ENCODE measurements at places on chromosomes 5 and 9.

- DNase-seq = no peak
Measured at GRCh38 chr5:11777096-11777495, 127.2 kb downstream of the CTNND2 start.

DNA sequence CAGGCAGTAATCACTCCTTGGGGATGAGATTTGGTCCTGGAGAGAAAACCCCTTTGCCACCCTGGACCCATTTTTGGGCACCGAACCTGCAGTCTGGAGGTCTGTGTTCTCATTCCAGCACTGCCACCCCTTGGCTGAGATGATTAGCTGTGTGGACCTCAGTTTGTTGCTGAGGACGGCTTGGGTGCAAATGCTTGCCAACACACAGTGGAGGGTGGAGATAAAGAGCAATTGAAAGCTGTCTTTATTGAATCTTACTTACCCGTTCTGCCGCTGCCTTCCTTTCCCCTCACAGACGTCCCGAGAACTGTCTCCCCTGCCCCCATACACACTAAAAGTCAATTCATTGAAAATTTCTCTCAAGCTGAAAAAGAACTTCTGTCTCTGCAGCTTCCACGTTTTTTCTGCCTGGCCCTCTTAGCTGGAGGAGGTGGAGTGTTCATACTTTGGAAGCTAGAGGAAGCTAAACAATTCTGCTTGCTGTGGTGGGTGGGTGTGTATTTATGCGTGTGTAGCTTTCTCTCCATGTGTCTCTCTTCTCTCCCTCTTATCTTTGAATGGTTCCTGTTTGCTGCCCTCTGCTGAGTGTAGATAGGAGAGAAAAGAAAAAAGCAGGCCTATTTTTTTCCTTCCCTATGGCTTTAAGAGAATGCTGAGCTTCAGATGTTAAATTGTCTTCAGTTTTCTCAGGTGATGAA lies 6.6 kb downstream of the GALNT10 start:
- peak; percentile 16 for DNase-seq

DNA sequence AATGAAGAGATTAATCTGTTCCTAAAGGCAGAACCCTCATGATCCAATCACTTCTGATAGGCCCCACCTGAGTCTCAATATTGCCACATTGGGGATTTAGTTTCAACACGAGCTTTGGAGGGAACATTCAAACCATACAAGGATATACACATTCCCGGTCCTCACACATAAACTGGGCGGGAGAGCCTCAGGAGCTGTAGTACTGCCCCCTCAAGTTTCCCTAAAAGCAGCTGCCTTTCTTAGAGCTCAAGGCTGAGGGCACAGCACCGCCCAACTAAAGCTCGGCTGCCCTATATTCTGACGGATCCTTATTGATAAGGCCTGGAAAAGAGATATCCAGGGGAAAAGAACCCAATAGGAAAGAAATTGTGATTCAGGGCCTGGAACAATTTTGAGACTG lies 83.0 kb downstream of the GADD45G start:
- no peak for DNase-seq

- no peak for DNase-seq
Measured at GRCh38 chr5:65902104-65902503, 24.3 kb upstream of the ERBIN start.

GRCh38 chr9:35342221-35342958 lies 147.5 kb upstream of the RUSC2 start:
- DNase-seq = no peak

DNA sequence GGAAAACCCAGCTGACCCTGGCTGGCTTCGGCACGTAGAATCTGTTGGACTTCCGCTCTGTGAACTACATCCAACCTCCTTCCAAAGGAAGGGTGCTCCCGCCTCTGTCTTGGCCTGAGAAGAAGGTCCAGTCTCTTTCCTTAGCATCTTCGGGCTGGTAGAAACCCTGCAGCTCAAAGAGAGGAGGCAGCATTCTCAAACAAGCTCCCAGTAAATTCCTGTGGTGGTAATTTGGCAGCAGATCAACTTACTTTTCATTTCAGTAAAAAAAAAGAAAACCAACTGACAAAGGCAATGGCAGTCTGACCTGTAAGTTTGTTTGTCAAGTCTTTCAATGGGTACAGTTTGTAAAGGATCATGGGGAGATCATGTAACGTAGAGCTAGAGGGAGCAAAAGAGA lies 176.7 kb downstream of the MED10 start:
- DNase-seq = no peak

DNA sequence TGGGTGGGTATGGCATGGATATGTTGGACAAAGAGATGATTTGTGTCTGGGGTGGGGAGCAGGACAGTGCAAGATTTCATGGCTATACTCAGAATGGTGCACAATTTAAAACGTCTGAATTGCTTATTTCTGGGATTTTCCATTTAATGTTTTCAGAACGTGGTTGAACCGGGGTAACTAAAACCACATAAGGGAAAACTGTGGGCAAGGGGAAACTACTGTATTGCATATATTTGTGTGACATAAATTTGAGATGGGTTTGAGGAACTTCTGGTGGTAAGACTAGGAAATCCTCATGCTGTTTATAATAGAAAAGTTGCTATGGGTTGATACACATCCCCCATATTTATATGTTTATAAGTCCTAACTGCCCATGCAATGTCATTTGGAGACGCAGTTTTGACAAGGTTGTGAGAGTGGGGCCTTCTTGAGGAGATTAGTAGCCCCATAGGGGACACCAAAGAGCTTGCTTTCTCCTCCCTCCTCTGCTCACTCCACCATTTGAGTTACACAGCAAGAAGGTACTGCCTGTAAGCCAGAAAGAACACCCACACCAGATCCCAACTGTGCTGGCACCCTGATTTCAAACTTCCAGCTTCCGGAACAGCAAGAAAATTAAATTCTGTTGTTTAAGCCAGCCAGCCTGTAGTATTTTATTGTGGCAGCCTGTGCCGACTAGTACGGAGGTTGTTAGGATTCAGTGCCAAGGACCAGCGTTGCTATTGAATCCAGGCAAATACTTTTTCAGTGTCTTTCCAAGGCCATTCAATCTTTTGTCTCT lies 2118.9 kb downstream of the MAT2B start:
- no peak for DNase-seq

DNA sequence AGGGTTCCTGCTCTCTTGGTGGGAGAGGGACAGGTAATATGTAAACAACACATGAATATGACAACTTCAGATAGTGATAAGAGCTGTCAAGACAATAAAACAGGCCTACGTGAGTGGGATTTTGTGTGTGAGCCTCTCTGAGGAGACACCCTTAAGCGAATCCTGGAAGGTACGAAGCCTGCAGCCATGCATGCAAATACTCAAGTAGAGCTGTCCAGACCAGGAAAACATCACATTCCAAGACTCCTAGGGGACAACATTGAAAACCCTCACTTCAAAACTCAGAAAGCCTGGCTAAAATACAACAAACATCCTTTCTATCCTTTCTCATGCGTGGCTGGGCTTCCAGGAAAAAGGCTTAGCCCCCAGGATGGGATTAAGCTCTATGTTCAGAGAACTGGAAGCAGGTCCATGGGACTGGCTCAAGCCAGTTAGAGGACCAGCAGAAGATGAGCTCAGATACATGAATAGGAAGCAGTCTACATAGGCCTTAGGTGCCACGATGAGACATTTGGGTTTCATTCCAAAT lies 124.8 kb upstream of the IQGAP2 start:
- no peak for DNase-seq

DNA sequence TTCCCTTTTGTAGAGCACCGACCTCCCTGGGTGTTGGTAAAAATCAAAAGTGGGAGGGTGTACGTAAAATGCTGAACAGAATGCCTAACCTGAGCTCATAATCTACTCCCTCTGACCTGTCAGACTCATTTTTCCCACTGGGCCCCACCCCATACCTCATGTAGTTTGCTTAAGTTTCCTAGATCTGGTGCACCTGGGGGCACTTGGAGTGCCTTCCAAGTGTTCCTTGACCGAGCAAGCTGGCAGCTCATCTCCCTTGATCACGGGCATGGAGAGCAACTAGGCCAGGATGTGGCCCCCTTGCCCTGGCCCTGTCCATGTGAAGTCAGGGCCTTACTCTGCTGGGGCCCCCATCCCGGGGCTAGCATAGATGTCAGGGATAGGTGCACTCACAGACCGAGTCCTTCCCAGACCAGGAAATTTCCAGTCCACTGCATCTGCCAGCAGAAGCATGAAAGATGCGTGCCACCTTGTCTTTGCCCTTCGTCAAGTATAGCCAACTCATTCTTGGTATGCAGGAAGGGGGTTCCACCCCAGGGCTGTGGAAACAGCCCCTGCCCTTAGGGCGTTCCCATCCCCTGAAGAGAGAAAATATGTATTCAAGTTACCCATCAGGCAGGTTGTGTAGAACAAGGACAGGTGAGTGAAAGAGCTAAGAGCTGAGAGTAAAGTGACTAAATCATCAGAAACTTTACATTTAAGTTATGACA lies 41.9 kb downstream of the SLC22A5 start:
- DNase-seq = peak; percentile 84

DNA sequence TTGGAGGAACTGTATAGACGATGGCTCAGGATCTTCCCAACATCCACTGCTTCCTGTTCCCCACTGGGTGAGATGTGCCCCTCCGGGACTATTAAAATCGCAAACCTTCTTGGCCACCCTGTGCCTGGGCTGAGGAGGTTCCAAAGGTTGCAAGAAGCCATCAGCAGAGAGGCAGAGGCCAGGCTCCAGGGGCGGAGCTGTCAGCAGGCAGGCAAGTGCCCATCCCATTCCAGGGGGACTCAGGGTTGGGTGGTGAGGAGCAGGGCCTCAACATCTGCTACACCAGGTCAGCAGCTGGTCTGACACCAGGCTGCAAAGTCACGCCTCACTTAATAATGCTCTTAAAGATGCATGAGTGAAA lies 2.2 kb downstream of the BTNL3 start:
- no peak for DNase-seq

GRCh38 chr5:115050866-115051265 lies 118.8 kb downstream of the TRIM36 start:
- no peak for DNase-seq

GRCh38 chr9:78280982-78281668 lies 15.8 kb upstream of the PSAT1 start:
- peak; percentile 39 for DNase-seq

DNA sequence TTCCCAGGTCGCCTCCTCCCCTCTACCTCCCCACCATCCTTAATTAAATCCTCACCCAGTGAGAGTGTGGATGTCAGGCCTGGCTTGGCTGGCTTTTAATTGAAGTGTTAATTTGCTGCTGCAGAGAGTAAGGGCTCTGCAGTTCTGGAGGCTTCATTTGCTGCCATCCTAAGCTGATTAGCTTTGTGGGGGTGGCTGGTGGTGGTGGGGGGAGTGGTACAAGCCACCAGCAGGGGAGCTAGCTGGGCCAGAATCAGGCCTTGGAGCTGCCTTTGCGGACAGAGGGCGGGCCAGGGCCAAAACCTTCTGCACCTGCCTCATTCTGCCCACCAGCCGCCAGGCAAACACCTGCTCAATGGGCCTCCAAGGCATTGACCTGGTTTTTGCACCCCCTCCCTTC lies 26.8 kb upstream of the TIFAB start:
- no peak for DNase-seq

DNA sequence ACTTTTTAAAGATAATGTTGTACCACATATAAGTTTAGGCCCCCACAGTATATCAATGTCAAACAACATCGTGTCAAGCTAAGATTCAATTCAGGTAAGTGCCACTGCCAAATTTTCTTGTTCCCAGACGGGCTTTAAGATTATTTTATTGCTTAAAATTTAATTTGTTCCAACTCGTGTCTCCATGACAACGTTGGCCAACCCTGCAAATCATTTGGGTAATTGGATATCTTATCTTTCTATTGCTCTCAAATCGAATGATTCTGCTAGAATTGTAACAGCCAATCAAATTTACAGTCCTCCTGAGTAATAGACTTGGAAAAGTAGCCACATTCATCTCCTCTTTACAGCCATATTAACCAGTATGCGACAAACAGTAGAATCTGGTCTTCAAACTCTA lies 19.5 kb downstream of the TLE1 start:
- no peak for DNase-seq

- peak; percentile 50 for DNase-seq
Measured at GRCh38 chr5:169020102-169020501, 280.8 kb downstream of the SLIT3 start.

- DNase-seq = peak; percentile 54
Measured at GRCh38 chr9:114733816-114734215, 51.8 kb upstream of the TEX48 start.

DNA sequence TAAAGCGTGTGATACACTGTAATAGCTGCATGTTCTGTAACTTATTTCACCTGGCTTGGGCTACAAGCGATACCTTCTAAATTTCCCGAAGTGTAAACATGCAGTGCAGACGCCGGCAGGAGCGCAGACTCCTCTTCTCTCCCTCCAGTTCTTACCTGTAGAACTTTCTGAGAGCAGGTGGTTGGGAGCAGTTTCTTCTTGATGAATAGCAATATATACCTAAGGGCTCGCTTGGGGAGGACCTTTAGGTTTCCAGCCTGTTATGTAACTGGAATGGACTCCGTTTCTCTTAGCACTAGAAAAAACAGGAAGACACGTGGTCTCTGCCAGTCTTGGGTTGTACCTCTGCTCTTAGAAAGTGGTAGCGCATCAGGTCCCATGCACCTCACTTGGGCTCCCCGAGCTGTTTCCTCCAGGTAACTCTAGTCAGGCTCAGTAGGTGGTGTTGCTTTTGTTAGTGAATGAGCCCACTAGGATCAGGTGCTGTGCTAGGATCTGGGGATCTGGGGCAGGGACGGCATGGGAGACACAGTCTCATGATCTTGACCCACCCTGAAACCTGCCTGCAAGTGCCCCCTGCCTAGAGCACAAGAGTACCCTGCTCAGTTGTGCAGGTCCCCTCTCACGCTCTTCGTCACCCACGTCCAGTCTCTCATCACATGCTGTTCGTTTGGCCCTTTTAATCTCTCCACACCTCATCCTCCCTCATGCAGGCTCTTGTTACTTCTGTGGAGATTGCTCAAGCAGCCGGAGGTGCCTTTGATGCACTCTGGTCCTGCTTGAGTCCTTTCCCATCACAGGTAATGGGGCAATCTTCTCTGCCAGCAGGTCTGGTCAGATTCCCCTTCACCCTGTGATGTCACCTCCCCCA lies 2.8 kb downstream of the TENT4A start:
- DNase-seq = no peak

GRCh38 chr9:82938426-82939218 lies 124.3 kb downstream of the RASEF start:
- DNase-seq = no peak

GRCh38 chr5:111551569-111552275 lies 39.4 kb upstream of the STARD4 start:
- peak; percentile 26 for DNase-seq

DNA sequence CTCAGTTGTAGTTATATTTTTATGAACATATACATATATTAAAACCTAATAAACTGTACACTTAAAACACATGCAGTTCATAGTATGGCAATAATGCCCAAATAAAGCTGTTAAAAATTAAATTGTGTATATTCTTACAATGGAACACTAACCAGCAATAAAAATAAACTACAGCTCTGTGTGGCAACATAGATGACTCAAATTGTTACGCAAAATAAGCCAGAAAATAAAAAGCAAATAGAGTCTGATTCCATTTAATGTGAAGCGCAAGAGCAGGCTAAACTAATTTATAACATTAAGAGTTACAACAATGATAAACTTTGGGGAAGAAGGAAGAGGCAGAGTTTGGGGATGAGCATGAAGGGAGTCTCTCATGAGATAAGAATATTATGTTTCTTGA lies 597.3 kb downstream of the TLE1 start:
- no peak for DNase-seq
